ENCODE measurements at places on chromosomes 7 and 10.

- no peak for DNase-seq
These were observed 12.1 kb downstream of the TAS2R40 start for GRCh38 chr7:143233816-143234532.

- peak; percentile 97 for DNase-seq
These were observed 167.8 kb downstream of the KIF20B start for GRCh38 chr10:89869180-89869579.

DNA sequence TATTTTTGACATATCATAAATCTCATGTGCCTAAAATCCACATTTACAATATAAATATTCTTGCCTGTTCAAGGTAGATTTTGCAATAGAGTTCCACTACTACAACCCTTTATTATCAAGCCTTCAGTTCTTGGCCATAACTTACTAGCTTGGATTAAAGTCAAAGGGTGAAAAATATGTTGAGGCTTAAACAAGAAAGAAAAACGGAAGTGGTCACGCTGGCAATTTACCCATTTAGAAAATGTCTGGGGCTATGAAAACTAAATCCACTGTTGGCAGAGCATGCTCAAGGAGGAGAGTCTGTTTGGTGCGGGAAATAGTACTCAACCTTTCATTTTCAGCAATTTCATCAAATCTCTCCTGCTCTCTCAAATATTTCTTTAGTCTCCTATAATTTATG is 209.8 kb upstream of the RHOBTB1 start:
- DNase-seq, result peak; percentile 39

DNA sequence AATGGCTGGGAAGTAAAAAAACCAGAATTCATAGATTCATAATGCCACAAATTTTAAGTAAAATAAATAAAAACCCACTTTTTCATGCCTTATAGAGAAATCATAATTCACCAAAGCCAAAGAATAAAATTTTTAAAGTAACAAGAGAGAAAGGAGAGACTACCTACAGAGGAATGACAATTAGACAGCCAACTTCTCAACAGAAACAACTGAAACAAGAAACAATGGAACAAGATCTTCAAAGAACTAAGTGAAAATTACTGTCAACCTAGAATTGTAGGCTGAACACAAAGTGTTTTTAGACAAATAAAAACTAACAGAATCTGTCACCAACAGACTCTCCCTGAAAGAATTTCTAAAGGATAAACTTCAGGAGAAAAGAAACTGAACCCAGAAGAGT is 15.6 kb upstream of the KCNMA1 start:
- DNase-seq, result no peak

DNA sequence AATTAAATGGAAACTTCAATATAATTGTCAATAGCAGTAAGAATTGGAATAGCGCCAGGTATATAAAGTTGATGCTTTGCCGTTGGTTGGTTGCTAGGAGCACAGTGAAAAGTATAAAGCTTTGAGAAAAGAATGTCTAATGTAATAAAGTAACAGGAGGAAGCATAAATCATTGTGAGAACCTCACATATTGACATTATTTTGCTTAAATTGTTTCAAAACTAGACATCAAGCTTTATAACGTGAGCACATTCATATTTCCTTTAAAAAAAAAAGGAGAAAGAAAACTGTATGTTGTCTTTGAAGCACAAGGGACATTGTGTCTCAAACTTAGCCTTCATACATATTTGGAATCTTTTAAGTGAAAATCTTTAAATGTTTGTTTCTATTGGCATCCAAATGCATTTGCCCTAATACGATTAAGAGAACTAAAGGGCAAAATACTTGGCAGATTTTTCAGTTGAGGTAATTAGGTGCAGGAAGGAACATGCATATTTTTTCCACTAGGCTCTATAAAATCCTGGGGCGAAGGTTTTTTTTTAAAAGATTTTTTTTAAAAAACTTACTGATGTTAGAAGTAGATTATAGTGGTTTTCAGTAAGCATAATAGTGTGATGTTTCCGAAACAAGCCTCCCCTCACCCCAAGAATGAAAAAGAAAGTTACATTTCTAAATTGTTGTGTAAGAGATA is 92.4 kb downstream of the ARID5B start:
- DNase-seq, result peak; percentile 90

DNA sequence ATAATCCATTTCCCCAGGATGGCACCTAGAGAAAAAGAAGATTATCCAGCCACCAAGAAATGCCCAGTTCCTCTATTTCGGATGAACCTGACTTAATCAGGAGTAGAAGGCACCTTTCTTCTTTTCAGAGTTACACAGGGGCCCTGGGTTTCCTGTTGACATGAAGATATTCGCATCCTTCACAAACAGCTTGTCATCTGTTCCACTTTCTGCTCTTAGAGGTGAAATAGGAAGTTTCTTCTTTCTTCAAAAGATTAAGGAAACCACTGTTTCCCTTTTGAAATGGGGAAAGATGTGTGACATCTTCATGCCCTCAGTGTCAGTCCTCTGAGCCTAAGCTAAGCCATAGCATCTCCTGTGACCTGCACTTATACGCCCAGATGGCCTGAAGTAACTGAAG is 39.1 kb upstream of the RAB18 start:
- no peak for DNase-seq

DNA sequence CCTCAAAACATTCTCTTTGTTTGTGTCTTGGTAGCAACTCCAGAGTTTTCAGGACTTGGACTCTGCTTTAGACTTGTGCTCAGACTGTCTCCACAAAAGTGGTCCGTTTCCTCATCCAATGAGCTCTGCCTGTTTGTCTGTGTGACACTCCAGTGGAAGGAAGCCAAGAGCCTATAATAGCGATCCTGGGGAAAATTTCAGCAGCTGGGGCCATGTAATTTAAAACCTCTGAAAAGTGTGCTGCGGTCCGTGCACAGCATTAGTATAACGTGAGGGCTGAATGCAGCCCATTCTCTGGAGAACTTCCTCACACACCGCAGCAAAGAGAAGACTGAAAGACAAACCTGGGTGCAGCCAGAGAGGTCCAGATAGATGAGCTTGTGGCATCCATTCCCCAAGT is at the start of gene LRRC17:
LRRC17 (plus strand) TSS at position 259 of the 400 bp plus-strand sequence. CDS start 20,914 bp downstream, outside the sequence.
- DNase-seq, result no peak

DNA sequence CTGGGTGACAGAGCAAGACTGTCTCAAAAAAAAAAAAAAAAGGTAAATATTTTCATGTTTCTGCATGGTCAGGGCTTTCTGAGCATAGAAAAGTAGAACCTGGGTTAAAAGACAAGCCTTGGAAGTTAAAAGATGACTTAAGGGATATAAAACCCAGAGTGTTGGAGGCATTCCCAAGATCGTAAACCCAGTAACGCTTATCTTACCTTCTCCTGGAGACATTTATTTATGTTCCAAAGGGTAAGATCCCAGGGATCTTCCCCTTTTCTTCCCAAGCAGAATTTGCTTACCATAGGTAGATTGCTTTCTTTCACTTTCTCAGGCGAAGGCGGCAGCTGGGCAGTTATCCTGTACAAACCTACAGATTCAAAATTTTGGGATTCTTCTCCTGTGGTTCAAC is 22.2 kb downstream of the SUGCT start:
- DNase-seq, result no peak

DNA sequence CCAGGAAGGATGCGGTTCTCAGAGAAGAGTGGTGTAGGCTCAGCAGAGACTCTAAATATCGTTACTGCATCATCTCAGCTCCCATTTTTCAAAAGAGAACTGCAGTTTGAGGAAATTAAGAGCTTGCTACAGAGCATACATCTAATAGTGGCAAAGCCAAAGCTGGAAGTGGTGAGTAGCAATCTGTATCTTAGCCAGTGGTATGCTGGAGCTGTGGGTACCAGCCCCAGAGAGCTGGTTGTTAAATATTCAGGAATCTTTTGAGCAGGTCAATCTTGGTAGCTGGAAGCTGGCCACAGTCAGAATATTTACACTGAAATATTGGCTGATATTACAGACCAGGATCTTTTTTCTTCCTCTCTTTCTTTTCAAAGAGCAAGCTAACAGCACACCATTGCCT is 88.4 kb upstream of the STEAP1B start:
- peak; percentile 61 for DNase-seq

- no peak for DNase-seq
These were observed 28.2 kb upstream of the ZNF32 start for GRCh38 chr10:43676901-43677300.

GRCh38 chr10:88565072-88565471 is 18.0 kb downstream of the RNLS start:
- DNase-seq, result no peak

- DNase-seq, result no peak
These were observed 85.9 kb upstream of the UNC5B start for GRCh38 chr10:71126432-71126831.

GRCh38 chr7:33802600-33802999 is 102.7 kb upstream of the BMPER start:
- DNase-seq, result no peak

GRCh38 chr7:103865442-103865841 is 124.0 kb downstream of the RELN start:
- DNase-seq, result no peak

DNA sequence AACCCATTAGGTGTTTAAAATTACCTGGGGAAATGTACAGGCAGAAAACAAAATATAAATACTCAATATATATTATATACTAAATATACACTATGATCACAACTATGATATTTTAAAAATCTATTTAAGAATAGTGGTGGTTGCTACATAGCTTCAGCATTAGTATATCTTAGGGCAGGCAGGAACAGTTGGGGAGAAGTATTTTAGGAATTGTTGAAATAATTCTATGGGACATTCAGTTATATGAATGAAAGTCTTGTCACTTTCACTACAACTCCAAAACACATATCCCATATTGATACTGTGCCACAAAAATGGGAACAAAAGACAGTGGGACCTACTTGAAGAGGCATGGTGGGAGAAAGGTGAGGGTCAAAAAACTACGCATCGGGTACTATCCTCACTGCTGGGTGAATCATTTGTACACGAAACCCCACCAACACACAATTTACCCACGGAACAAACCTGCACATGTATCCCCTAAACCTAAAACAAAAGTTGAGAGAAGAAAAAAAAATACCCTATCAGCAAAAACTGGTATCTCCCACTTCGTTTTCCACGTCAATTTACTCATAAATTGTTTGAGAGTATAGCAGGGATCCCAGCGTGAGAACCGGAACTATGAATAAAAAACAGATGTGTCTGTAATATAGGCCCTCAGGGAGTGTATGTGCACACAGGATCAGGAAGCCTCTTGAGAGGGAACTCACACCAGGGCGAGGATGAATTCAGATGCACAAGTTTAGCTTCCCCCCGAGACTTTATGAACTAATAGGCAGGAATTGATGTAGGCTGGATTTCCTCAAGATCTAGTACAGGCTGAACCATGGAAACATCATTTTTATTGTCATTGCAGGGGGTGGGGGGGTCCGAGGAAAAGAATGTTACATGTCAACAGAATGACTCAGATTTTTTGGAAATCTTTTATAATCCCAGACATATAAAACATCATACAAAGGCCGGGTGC is 16.2 kb downstream of the SLC16A12 start:
- no peak for DNase-seq

DNA sequence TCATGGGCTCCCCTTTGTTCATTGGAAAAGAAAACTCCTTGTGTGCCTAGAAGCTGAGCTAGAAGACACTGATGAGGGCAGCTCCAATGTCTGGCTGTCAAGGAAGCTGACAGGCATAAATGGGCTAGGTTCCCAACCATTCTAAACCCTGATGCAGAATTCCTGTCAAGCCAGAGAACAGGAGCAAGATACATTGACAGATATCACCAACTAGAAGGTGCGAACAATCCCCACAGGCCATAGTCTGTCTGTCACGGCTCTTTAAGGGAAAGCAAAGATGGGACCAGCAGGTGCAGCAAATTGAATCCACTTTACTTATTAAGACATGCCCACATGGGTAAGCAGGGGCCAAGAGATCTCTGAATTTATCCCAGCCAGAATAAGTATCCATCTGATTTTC is 617.9 kb upstream of the POT1 start:
- no peak for DNase-seq

DNA sequence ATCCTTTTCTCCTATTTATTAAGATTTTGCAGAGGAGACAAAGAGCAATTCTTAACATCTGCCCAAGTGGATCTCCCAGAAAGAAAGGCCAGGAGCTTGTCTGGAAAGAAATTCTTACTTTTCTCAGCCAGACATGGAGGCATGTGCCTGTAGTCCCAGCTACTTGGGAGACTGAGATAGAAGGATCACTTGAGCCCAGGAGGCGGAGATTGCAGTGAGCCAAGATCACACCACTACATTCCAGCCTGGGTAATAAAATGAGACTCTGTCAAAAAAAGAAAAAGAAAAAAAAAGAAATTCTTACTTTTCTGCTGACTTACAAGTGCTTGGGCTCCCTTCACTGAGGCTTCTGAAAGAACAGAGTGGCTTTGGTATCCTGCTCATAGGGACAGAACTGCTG is 2.4 kb upstream of the CYP3A43 start:
- no peak for DNase-seq

- no peak for DNase-seq
These were observed 62.6 kb downstream of the RASGEF1A start for GRCh38 chr10:43204042-43204942.

- no peak for DNase-seq
These were observed 51.6 kb downstream of the SMKR1 start for GRCh38 chr7:129553899-129554461.

DNA sequence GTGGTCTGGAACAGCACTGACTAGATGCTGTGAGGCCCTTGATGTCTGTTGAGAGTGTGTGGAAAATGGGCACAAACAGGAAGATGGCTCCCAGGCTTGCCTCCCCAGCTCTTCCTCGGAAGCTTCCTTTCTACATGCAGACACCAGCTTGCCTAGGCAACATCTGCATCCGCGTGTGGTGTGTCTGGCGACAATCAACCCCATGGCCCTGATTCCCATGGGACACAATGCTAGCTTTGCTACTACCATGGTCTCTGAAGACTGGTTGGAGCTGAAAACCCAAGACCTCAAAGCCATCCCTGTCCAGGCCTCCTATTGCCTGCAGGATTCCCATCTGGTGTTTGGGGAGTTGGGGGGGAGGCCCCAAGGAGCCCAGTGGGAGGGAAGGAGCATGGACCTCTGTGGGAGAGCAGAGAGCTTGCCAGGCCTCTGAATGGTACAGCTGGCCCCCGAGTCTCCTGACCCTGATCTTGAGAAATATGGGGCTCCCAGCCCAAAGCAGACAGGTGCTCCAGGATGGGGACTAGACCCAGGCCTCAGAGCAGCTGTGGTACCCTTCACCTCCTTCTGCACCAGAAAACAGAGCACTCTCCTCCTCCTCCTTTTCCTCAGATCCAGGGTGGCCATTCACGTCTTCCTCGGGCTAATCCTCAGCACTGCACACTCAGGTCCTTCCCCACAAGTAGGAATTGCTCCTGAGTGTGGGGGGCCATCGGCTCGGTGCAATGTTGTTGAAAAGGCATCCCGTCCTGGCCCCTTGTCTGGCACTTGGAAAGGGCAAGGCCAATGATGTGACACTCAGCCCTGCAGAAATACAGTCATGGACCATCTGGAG is 57.6 kb downstream of the ARHGAP22 start:
- DNase-seq, result no peak

Data from retinal pigment epithelial cell (primary cell).